ENCODE measurements at places on chromosomes 11 and 22.

GRCh38 chr11:32658639-32659406, 75.2 kb downstream of the EIF3M start:
- DNase-seq, result no peak

GRCh38 chr11:44205352-44205751, 104.6 kb downstream of the ALX4 start:
- no peak for DNase-seq

GRCh38 chr11:57345555-57346211, 7.5 kb downstream of the P2RX3 start:
- DNase-seq, result peak; percentile 48

DNA sequence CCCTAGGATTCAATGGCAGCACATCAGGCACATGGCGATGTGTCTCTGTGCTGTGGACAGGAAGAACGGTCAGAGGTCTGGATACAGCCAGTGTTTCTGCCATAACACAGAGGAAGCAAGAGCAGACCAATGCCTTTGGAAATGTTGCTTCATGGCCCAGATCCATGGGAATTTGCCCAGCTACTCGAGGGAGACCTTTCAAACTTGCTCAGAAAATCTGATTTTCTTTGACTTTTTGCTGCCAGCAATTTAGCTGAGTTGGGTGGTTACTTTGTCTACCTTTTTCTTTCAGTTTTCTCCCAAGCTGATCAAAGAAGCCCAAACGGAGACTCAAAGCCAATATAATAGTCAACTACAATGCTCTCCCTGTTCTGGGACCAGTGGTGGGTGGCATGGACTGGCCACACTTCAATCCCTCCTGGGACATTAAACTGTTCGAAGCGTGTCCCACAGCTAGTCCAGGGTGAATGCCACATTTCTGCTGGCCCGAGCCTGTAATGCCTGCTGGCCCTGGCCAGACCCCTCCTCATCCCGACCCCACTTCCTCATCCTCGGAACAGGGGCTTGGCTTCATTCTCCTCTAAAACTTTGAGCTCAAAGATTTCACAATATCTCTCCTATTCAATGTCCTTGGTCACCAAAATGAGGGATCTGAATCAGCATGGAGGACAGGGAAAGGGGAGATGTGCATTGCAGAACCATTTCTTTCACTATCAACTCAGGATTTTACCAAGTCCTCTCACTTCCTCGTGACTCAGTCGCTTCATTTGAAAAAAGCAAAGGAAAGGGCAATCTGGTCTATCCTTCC, 93.3 kb downstream of the ABTB2 start:
- DNase-seq, result no peak

DNA sequence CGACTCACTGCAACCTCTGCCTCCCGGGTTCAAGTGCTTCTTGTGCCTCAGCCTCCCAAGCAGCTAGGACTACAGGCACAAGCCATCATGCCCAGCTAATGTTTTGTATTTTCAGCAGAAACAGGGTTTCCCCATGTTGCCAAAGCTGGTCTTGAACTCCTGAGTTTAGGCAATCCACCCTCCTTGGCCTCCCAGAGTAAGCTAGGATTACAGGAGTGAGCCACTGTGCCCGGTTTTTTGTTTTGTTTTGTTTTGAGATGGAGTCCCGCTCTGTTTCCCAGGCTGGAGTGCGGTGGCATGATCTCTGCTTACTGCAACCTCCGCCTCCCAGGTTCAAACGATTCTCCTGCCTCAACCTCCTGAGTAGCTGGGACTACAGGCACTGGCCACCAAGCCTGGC, 41.0 kb downstream of the CELF1 start:
- no peak for DNase-seq

- DNase-seq, result no peak
Observed at GRCh38 chr22:30089655-30089974, 9.4 kb downstream of the HORMAD2 start.

- DNase-seq, result no peak
Observed at GRCh38 chr11:6931146-6931713, 5.0 kb downstream of the ZNF215 start.

GRCh38 chr11:107696140-107696539, 15.7 kb downstream of the SLN start:
- DNase-seq, result no peak

DNA sequence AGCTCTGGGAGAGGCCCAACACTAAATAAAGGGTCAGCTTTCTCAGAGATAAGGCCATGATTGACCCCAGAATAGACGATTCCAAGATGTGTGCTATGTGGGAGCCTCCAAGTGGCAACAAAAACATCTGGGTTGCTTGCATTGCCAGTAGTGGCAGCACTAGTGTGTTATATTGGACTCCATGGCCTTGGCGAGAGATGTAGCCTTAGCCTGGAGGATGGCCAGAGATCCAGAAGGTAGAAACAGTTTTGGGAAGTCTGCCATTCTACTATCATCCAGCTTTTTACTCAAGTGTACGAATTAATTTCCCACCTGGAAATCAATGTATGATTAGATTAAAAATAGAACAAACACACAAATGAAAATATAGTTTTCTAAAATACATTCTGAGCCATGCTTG, 3.0 kb downstream of the OR8D4 start:
- no peak for DNase-seq

DNA sequence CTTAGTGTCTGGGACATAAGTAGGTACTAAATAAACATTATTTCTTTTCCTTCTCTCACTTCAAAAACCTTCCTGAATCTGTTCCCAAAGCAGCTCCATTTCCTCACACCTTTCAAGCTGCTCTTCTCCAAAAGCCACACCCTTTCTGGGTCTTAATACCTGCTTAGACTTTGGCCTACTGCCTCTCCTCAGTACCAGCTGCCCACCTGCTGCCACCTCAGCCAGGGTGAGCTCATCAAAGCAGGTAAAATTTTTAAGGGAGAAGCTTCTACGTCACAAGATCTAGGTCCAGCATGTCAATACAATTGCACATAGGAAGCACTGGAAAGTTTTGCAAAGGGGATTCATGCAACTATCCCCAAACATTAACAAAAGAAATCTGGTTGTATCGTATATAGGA, 108.4 kb downstream of the RPL27A start:
- DNase-seq, result no peak

- DNase-seq, result peak; percentile 7
Observed at GRCh38 chr11:14148653-14149273, 186.2 kb downstream of the SPON1 start.

- DNase-seq, result no peak
Observed at GRCh38 chr11:120424970-120425332, 86.6 kb upstream of the GRIK4 start.

- no peak for DNase-seq
Observed at GRCh38 chr11:76759092-76759491, 24.1 kb upstream of the TSKU start.

DNA sequence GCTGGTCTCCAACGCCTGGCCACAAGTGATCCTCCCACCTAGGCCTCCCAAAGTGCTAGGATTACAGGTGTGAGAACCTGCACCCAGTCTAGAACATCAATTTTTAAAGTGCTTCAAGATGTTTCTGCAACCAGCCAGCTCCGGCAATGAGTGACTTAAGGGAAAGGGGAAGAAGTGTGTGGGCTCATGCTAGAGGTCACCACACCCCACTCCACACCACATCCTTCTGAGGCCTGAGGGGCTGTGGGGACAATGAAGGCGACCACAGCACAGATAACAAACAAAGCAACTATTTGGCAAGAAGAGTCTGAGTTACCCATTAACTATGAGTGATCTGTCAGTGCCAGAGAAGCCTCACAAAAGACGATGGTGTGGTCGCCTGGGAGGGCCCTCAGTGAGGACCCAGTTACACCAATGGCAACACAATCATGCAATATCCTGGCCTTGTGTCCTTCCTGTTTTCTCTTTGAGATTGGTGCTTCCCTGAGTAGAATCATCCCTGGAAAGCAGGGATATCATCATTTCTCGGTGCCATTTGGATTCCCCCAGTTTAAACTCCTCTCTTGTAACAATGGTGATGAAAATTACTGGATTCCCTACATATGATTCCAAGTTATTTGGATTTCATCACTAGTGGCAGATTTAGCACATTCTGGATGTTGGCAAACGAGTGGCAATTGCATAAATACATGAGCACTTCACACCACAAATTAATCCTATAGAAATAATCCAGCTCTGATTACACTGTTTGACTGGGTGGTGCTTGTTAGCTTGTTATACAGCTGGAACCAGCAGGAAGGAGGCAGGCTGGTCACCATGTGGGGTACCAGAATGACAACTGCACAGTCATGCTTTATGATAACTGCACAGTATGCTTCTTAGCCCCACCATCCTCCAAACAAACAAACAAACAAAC, 18.4 kb downstream of the ABTB2 start:
- no peak for DNase-seq

GRCh38 chr11:92022499-92022898, 202.1 kb upstream of the FAT3 start:
- no peak for DNase-seq

DNA sequence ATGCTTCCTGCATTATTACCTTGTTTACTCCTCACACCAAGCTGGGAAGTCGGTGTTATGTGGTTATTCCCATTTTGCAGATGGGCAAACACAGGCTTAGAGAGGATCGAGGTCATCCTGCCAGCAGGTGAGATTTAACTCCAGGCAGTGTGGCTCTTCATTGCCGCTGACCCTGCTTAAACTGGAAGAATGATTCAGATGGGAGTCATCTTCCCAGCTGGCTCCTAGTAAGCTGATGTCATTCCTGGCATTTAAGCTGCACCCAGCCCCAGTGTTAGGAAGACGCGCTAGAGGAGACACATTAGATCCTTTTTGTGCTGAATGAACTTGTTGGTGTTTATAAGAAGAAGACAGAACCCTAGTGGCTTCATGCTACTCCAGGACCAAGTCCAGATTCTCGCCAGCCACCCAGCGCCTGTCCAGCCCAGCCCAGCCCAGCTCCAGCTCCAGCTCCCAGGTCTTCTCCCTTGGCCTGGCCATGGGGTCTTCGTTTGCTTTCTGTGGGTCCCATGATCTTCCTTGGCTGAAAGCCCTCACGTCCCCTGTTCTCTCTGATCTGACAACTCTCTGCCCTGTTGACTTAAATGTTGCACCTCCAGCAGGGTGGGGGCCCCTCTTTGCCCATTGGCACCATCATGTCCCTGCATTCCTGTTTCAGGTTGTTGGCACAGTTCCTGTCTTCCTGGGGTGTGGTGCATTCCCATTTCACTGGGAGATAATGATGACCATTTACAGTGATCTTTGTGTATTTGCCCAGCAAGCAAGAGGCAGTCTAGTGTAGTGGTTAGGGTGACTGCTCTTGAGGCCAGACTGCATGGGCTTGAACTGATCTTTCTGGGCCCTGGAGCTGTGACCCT, 13.6 kb downstream of the PARVB start:
- DNase-seq, result no peak

GRCh38 chr22:20946080-20946986, 20.7 kb upstream of the AIFM3 start:
- DNase-seq, result no peak

GRCh38 chr22:36563001-36563400, 34.0 kb upstream of the EIF3D start:
- no peak for DNase-seq

DNA sequence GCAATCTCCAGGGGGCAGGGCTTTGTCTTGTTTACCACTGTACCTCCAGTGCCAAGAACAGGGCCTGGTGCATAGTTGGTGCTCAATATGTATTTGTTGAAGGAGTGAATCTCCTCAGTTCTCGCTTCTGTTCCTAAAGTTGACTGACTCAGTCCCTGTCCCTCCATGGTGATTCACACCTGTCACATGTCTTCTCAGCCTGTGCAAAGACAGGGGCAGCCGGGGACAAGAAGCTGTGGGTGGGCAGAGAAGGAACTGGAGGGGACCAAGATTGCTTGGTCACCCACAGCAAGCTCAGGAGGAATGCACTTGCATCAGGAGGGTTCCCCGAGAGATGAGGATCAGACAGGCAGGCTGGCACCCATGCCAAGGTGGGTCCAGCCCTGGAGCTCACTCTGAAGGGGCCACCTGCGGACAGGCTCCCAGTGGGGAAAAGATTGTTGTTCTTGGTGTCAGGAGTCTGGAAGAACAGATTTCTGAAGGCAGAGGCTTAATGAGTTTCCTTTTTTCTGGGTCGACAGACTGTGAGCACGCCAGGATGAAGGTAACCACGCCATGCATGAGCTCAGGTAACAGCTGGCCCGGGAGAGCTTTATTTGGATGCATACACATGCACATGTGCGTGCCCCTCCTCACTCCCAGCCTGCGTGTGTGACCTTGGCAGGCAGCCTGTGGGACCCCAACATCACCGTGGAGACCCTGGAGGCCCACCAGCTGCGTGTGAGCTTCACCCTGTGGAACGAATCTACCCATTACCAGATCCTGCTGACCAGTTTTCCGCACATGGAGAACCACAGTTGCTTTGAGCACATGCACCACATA, 16.9 kb downstream of the IL17RA start:
- no peak for DNase-seq
